ENCODE measurements at places on chromosomes 12 and 14.
A peak's percentile ranks its signal among the peaks of the same experiment; 100 is the strongest.

DNA sequence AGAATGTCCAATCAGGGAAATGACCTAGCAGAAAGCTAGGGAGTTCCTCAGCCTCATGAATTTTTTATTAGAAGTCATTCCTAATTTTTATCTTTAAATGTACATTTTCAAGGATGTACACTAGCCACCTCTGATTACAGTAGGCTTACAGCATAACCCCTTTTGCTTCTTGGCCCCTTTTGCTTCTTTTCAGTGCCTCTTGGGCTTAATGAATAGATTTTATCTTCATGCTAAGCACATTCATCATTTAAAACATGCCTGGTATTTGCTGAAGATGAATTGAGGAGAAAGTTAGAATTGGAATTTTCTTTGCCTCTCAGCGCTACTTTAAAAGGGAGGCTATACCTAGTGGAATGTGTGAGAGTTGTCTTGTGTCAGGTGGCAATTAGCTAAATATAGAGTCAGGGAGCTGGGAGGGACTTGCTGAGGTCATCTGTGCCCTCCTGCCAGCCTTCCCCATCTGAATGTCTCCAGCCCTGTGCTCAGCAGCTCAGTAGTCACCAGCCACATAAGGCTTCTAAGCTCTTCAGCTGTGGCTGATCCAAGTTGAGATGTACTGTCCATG is 132.1 kb downstream of the SAMD4A start:
- no peak for DNase-seq

DNA sequence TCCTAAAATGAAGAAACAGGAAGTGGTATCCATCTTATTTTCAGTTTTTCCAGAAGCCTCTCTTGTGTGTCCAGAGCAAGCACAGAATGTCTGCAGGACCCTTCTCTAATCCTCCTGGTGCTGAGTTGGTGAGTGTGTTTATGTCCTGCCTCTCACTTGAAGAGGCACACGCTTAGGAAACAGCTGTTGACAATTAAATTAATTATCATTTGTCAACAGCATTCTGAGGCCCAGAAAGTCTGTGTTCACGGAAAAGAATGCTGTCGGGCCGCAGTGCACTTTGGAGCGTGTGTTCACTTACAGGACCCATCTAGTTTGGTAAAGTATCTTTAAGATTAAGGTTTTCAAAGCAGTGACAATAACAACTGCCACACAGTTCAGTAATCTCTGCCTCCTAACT is 70.5 kb downstream of the LMNTD1 start:
- no peak for DNase-seq

GRCh38 chr14:28759653-28760313 is 6.8 kb upstream of the FOXG1 start:
- DNase-seq: no peak

- no peak for DNase-seq
Observed at GRCh38 chr12:127119600-127120140, 1147.3 kb upstream of the TMEM132C start.

GRCh38 chr14:79077096-79077495 is 906.9 kb downstream of the NRXN3 start:
- DNase-seq: no peak

GRCh38 chr12:29429999-29430715 is 49.2 kb upstream of the ERGIC2 start:
- DNase-seq: no peak

GRCh38 chr12:47024463-47024862 is 55.0 kb upstream of the PCED1B start:
- no peak for DNase-seq

DNA sequence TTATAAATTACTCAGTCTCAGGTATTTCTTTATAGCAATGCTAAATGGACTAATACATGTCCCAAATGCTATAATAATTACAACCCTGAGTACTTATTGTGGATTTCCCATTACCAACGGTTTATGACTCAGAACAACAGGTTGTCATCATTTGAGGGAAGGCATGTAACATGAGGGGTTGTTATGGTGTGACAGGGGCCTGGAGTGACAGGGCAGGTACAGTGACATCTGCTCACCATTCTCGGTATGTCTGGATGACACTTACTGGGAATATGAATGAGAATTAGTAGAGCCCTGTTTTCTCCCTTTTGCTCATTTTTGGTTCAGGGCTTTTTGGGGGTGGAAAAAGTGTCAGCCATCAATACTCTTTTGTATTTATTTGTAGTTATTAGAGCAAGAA is 36.2 kb upstream of the FERMT2 start:
- no peak for DNase-seq

DNA sequence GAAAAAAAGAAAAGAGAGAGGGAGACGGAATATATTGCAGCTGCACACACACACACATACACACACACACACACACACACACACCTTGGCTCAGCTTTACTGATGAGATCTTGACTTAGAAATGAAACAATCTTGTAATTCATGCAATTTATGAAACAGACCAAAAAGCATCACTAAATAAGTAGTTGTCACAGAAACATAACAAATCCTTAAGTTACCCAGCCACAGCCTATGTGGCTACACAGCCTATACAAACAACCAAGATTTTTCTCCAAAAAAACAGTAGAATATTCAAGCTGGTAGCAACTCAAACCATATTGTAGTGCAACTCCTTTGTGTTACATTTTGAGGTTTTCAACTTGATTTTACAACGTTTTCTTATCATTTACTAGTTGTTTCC is 37.9 kb upstream of the GNG2 start:
- DNase-seq: no peak

GRCh38 chr12:58727521-58727920 is 192.8 kb downstream of the LRIG3 start:
- DNase-seq: no peak

DNA sequence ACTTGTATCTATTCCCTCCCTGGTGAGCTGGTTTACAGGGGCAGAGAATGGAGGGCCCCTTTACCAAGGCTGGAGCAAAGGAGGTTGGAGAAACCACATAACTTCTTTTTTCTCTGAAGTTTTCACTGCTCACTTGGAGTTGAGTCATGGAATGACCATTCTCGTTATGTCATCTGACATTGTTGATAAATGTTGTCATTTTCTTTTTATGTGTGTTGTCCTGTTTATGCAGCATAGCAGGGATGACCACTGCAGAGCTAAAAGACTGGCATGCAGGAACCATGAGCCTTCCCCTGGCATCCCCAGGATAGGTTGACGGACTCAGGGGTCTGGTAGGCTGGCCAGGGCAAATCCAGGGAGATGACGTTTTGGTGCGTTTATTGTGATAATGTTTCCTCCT is 256.8 kb upstream of the DDHD1 start:
- DNase-seq: no peak

DNA sequence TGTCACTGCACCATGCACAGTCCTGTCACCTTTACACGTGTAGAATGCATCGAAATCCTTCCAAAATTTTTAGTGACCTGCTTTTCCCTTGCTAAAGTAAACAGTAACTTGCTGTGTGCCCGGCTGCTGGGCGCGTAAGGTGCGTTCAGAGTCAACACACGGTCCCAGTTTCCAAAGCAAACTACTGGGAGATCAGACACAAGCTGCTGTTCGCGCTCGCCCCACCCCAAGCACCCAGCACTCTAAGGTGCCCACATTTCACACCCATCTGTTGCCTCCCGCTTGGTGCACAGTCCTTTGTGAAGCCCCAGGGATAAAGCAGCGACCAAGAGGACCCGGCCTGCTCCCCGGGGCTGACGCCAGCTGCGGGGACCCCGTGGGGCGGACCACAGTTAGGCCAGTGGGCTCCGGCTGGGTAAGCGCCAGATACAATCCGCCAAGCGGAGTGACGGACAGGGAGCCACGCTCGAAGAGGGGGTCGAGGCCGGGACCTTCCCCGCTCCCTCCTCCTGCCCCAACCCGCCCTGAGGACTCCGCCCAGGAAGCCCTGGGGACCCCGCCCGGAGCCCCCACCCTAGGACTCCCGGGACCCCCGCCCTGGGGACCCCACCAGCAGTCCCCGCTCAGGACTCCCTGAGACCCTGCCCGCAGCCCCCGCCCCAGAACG is 633 bp downstream of the STX2 start:
- DNase-seq: peak; percentile 24

DNA sequence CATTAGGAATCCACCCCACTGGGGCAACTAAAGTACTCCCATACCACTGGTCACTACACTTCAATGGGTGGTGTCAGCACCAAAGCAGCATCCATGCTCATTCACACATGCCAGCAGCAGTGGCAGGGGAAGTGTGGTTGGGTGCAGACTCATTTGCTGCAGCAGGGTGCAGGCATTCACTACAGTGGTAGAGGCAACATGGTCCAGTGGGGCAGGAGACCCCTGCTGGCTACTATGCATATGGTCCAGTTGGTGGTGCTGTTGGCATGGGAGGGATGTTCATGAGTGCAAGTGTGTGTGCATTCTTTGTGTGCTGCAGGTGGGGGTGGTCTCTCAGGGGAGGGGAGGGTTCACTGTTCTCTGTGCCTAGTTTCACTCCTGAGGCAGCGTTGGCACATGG is 908.4 kb upstream of the NOVA1 start:
- no peak for DNase-seq

DNA sequence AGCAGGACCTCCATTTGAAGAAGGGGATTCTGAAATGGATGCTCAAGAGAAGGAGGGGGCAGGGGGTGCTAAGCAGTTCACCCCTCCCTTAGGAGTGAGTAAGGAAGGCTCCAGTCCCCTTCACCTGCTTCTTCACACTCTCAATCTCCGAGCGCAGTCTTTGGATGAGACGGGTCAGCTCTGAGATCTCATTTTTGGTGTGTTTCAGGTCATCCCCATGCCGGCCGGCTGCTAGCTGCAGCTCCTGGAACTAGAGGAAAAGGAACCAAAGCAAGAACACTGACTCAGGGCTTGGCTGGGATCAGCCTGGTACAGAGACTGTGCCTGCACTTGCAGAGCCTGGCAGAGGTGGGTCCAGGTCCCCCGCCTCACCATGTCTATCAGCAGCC is 7.3 kb downstream of the KRT73 start:
- DNase-seq: no peak

DNA sequence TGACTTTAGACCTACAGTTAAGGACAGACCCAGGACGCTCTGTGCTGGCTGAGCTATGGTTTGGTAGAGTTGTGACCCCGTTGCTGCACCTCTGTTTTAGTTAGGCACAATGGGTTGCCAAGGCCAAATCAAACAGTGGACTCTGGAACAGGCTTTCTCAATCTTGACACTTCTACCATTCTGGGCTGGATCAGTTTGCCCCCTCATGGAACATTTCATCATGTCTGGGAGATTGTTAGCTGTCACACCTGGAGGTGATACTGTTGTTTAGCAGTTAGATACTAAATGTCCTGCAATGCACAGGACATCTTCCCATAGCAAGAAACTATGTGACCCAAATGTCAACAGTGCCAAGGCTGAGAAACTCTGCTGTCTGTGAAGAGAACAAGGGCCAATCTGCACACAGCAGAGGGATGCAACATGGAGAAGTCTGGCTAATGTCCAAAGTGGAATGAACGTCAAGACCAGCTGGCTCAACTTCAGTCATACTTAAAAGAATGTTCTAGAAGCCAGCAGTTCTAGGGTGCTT is 65.6 kb upstream of the DICER1 start:
- no peak for DNase-seq

- no peak for DNase-seq
Observed at GRCh38 chr14:55699131-55700057, 119.4 kb downstream of the KTN1 start.

DNA sequence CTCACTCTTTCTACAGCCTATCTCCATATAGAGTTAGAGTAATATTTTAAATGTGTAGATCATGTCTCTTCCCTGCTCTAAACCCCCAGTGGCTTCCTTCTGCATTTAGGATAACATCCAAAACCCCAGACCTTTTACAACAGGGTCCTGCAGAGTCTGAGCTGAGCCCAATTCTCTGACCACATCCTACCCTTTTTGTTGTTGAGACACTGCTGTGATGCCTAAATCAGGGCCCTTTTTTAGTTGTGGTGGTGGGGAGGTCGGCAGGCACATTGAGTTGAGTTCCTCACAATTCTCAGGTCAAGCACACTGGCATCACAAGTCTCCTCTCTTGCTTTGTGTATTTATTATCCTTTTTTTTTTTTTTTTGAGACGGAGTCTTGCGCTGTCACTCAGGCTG is 1.8 kb upstream of the DDX47 start:
- no peak for DNase-seq

DNA sequence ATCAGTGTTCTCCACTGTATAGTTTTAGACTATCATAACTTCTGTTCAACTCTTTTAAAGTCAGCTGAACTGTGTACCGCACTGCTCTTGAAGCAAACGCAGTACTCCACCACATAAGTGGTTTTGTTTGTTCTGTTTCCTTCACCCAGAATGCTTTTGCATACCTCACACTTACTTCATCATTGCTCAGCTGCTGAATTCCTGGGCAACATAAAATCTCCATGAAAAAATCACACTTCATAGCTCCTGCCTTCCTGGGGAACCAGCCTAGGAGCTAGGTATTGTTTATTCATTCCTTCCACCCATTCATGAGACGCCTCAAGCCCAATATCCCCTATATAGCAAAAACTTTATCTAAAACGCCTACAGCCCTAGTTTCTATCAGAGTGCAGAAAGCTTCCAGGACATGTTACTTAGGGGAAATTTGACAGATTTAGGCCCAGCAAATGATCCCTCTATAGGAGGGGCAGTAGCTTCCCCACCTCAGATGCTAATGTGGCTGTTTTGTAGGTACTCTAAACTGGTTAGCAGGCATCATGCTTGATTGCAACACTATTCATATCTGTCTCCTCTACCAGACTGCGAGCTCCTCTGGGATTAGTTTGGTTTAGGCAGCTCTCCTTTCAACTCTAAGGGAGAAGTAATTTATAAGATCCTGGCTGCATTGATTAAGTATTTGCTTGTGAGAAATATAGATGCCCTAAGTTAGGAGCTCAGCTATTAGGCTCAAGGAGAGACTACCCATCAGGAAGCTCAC is 44.5 kb downstream of the LRRC9 start:
- DNase-seq: no peak

DNA sequence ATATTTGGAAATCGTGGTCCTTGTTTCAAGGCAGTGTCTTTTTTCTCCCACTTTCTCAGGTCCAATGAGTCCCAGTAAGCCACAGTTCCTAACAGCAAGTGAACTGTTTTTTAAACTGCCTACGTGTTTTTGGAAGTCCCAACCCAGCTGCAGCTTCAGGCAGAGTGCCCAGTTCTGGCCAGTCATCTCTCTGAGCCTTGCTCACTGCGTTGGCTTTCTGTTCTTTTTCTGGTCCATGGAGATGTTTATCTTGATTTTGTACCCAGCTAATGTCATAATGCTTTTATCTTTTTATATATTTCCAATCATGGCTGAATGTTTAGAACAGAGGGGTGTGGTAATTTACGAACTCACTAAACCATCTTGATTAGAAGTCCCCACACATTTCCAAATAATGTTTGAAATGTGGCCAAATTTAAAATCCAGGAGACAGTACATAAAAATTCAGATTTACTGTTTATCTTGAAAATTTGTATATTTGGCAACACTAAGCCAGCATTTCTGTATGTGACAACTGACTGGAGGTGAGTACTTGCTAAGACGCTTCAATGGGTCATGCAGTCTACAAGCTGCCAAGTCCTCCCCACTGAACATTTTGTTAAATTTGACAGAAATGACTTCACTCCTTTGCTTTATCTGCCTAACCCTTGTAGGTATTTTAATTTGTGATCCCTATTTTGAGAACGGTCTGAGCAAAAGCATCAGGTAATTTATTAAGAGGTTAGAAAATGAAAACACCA is 46.1 kb upstream of the OTOGL start:
- DNase-seq: no peak
